ENCODE measurements at places on chromosomes 7 and 10. TPM values are rescaled to one million over a fixed set of nuclear protein-coding genes. Genes with fewer than 3 reads are reported as not detected.

GRCh38 chr7:7505915-7506314 is 29.8 kb downstream of the COL28A1 start:
- H3K27ac ChIP-seq, result no peak overlapping the region
- no peaks in the 10 kb centered on the region for H3K27me3 ChIP-seq
- no peaks in the 10 kb centered on the region for H3K4me1 ChIP-seq
- no peak overlapping the region for H3K4me3 ChIP-seq

DNA sequence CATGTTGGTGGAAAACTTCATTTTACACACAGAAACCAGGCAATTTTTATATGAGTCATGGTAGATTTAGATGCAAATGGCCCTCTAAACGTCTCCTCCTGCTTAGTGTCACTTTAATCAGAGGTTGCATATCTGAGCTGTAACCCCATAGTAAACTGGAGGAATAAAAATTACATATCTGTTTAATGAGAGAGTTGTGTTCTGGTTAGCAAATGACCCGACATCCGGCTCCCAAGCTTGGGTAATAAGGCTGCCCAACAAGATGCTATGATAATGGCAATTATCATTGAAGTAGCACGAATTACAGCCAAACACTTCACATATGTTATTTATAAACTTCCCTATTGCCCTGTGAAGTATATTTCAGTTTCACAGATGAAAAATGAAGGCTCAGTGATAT is 10.6 kb upstream of the ADAM12 start:
- DNase-seq, result no peak
- H3K4me3 ChIP-seq, result no peak overlapping the region
- no peaks in the 10 kb centered on the region for H3K36me3 ChIP-seq
- no peak overlapping the region for H3K27ac ChIP-seq
- no peaks in the 10 kb centered on the region for H3K4me1 ChIP-seq
- no peaks in the 10 kb centered on the region for H3K27me3 ChIP-seq

DNA sequence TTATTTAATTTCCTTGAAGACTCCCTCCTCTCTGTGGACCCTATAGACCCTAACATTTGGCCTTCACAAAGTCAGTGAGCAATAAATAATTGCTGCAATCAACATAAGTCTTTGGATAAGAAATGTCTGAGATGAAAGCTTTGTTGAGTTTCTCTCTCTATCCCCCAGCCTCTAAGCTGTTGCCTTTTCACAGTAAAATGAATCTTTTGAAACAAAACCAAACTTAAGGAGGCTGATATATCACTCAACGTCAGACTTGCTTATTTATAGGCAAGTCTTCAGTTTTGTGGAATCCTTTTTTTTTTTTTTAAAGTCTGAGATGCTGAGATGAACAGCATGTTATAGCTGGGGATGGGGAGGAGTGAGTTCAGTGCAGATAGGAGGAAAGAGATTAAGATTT is 10.0 kb downstream of the CPED1 start:
- DNase-seq, result no peak
- H3K27ac ChIP-seq, result peak overlapping the region; percentile 88
- peaks cover 42% of the 10 kb centered on the region for H3K4me1 ChIP-seq
- no peak overlapping the region for H3K4me3 ChIP-seq

DNA sequence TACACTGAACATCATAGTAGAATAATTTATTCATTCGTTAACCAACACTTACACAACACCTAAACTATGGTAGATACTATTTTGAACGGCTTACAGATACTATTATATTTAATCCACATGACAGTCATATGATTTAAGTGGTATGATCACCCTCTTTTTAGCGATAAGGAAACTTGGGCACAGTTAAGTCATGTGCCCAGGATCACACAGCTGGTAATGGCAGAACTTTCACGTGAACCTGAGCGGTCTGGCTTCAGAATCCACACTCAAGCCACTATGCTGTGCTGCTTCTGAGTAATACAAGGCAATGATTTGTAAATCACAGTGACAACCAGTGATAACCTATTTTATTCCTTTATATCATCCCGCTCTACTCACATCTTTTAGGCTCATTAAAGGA is 99.1 kb downstream of the CELF2 start:
- no peak for DNase-seq
- H3K4me3 ChIP-seq, result no peak overlapping the region
- H3K36me3 ChIP-seq, result no peaks in the 10 kb centered on the region
- H3K27me3 ChIP-seq, result no peaks in the 10 kb centered on the region

GRCh38 chr7:99089914-99090629 is 53.8 kb downstream of the SMURF1 start:
- no peak overlapping the region for H3K4me3 ChIP-seq
- H3K27me3 ChIP-seq, result no peaks in the 10 kb centered on the region
- H3K4me1 ChIP-seq, result no peaks in the 10 kb centered on the region

GRCh38 chr10:13219685-13220670 is 14.2 kb downstream of the UCMA start:
- no peak overlapping the region for H3K4me3 ChIP-seq
- DNase-seq, result no peak
- H3K27me3 ChIP-seq, result no peaks in the 10 kb centered on the region
- H3K36me3 ChIP-seq, result no peaks in the 10 kb centered on the region

DNA sequence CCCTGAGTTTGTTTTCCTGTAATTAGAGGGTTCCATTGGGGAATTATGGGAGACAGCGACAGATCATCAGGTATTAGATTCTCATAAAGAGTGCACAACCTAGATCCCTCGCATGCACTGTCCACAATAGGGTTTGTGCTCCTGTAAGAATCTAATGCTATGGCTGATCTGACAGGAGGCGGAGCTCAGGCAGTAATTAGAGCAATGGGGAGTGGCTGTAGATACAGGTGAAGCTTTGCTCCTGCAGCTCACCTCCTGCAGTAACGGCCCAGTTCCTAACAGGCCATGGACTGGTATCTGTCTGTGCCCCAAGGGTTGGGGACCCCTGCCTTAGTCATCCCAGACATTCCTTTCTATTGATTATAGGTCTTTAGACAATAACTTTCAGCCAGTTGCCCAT is 894 bp upstream of the ZSCAN21 start:
- no peak overlapping the region for H3K4me3 ChIP-seq
- DNase-seq, result no peak
- no peak overlapping the region for H3K27ac ChIP-seq
- H3K27me3 ChIP-seq, result no peaks in the 10 kb centered on the region

GRCh38 chr10:49272251-49273081 is 26.5 kb upstream of the C10orf71 start:
- H3K4me3 ChIP-seq, result no peak overlapping the region
- H3K27ac ChIP-seq, result peak overlapping the region; percentile 49
- DNase-seq, result no peak
- no peaks in the 10 kb centered on the region for H3K36me3 ChIP-seq
- H3K4me1 ChIP-seq, result no peaks in the 10 kb centered on the region
- H3K27me3 ChIP-seq, result no peaks in the 10 kb centered on the region

DNA sequence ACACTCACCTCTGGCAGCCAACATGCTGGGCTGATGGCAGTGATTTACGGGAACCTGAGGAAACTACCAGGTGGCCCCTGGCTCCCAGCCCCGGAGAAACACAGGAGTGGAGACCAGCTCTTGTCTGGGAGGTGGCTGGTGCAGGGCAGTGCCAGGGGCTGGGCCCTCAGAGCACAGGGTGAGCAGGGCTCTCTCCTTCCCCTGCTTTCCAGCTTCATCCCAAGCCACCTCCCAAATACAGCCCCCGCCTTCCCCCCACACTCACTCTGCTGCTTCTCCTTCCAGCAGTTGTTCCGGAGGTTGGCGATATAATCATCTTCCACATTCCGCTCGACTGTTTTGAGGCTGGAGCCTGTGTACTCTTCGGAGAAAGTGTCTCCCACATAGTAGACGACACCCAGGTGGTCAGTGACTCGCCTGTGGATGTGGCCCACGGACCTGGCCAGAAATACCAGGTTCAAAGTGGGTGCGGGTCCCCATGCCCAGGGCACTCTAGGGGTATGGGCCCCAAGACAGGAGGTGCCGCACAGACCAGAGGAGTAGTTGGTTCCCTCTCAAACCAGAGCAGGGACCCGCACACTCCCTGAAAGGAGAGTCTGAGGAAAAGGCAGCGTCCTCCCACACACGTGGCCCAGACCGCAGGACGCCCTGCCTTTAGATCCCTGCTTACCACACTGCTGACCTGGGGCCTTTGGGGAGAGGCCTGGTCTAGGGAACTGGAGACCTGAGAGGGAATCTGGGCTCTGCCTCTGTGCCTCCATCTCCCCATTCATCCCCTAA is 18.3 kb downstream of the DNAJB12 start:
- H3K36me3 ChIP-seq, result peaks cover 45% of the 10 kb centered on the region
- H3K27me3 ChIP-seq, result no peaks in the 10 kb centered on the region
- H3K4me3 ChIP-seq, result no peak overlapping the region
- peaks cover 44% of the 10 kb centered on the region for H3K4me1 ChIP-seq

DNA sequence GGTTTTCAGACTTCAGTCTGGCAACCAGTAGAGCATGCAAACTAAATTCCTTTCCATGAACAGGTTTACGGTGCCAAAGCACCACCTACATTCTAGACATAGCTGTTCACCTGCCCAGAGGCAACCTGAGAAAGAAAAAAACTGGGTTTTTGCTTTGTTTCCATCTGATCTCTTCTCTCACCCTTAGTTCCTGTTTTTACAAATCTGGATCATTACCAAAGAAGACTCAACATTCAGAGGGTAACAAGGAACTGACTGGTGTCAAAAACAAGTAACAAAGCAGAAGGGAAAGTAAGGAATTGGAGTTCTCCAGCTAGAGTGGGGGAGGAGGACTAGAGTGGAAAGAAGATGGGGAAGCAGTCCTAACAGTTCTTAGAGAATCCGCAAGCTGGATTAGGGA is 36.4 kb downstream of the CPVL start:
- no peaks in the 10 kb centered on the region for H3K4me1 ChIP-seq
- no peak for DNase-seq
- no peaks in the 10 kb centered on the region for H3K36me3 ChIP-seq
- no peak overlapping the region for H3K27ac ChIP-seq
- H3K27me3 ChIP-seq, result no peaks in the 10 kb centered on the region

- H3K4me1 ChIP-seq, result no peaks in the 10 kb centered on the region
- DNase-seq, result no peak
- no peak overlapping the region for H3K4me3 ChIP-seq
- H3K27ac ChIP-seq, result no peak overlapping the region
Measured at GRCh38 chr10:3671386-3671955, 113.5 kb downstream of the KLF6 start.

GRCh38 chr10:112739592-112740353 is 210.3 kb upstream of the TCF7L2 start:
- H3K27ac ChIP-seq, result no peak overlapping the region
- no peaks in the 10 kb centered on the region for H3K27me3 ChIP-seq
- H3K36me3 ChIP-seq, result no peaks in the 10 kb centered on the region
- H3K4me1 ChIP-seq, result no peaks in the 10 kb centered on the region
- no peak overlapping the region for H3K4me3 ChIP-seq
- no peak for DNase-seq

- DNase-seq, result no peak
- H3K27me3 ChIP-seq, result no peaks in the 10 kb centered on the region
- no peaks in the 10 kb centered on the region for H3K4me1 ChIP-seq
- H3K4me3 ChIP-seq, result no peak overlapping the region
Measured at GRCh38 chr7:24133691-24134090, 150.3 kb upstream of the NPY start.

- no peaks in the 10 kb centered on the region for H3K36me3 ChIP-seq
- no peak for DNase-seq
- H3K4me1 ChIP-seq, result peaks cover 8% of the 10 kb centered on the region
- no peak within 1 kb of the TSS for H3K27ac ChIP-seq
- peak within 1 kb of the TSS; percentile 69 for H3K4me3 ChIP-seq
Measured at GRCh38 chr7:143362131-143363015, at the start of gene FAM131B. FAM131B (minus strand) TSS chr7:143362713; CDS start chr7:143362603, 110 bp downstream.

GRCh38 chr7:94975336-94975735 is 67.9 kb downstream of the PPP1R9A start:
- no peak overlapping the region for H3K4me3 ChIP-seq
- H3K4me1 ChIP-seq, result no peaks in the 10 kb centered on the region
- H3K36me3 ChIP-seq, result no peaks in the 10 kb centered on the region
- no peaks in the 10 kb centered on the region for H3K27me3 ChIP-seq
- no peak overlapping the region for H3K27ac ChIP-seq
- DNase-seq, result no peak

GRCh38 chr7:112798274-112799159 is 8.3 kb upstream of the TMEM168 start:
- no peak for DNase-seq
- no peaks in the 10 kb centered on the region for H3K4me1 ChIP-seq
- no peaks in the 10 kb centered on the region for H3K27me3 ChIP-seq

DNA sequence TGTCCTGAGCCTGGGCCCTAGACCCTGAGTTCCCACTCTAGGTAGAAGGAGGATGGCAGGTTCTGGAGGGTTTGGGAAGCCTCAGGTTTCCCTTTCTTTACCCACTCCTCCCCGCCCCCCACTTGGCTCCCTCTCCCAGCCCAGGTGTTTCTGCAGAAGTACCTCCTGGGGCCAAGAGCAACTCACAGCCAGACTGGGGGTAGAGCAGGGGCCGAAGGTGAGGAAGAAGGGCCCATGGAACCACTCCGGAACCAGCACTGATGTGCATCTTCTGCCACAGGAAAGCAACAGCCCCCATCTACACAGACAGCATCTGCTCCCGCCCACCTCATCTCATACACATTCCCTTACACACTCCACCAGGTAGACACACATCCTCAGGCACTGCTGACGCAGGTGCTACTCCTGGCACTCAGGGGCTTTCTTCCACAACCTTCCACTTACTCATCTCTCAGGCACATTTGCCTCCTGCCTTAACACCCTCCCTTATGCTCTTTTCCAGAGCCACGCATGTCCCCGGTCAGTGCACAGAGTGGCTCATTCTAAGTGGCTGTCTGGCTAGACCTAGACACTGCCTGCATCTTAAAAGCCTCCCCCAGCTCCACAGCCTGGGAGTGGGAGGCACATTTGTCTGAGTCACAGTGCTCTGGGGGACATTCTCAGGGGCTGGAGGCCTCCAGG is 1.8 kb downstream of the EPHB6 start:
- H3K27ac ChIP-seq, result peak overlapping the region; percentile 9
- peaks cover under 1% of the 10 kb centered on the region for H3K36me3 ChIP-seq
- H3K4me1 ChIP-seq, result peaks cover 8% of the 10 kb centered on the region
- H3K27me3 ChIP-seq, result no peaks in the 10 kb centered on the region
- no peak for DNase-seq

DNA sequence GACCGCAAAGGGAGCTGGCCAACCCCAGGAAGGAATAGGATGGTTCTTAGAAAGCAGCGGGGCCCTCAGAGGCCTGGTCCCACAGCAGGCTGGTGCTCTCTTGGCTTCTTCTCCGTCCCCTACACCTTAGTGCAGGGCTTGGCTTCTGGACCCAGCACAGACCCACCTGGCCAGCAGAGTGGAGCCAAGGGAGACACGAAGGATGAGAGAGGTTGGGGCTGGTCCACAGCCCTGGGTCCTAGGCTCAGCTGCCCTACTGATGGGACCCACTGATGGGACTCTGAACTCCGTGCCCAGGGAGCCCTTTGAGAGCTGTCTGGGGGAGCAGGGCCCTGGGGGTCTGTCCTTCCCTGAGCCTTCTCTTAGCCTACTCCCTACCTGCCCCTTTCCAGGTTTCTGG is 6.2 kb upstream of the TLX1 start:
- no peak overlapping the region for H3K27ac ChIP-seq
- no peaks in the 10 kb centered on the region for H3K36me3 ChIP-seq
- no peak for DNase-seq
- H3K4me1 ChIP-seq, result no peaks in the 10 kb centered on the region
- no peak overlapping the region for H3K4me3 ChIP-seq

The TUBB8 gene
- not detected for total RNA-seq

The OR6B1 gene
- total RNA-seq, result not detected

The FXYD4 gene
- total RNA-seq, result not detected

The LIPK gene
- total RNA-seq, result not detected

The NODAL gene
- not detected for total RNA-seq

The CFAP69 gene
- 0.85 TPM for total RNA-seq

The COBL gene
- 0.11 TPM for total RNA-seq
